ENCODE measurements at places on chromosomes 7 and 10.

- no peak for DNase-seq
Measured at GRCh38 chr10:110218632-110219031, 11.2 kb downstream of the MXI1 start.

DNA sequence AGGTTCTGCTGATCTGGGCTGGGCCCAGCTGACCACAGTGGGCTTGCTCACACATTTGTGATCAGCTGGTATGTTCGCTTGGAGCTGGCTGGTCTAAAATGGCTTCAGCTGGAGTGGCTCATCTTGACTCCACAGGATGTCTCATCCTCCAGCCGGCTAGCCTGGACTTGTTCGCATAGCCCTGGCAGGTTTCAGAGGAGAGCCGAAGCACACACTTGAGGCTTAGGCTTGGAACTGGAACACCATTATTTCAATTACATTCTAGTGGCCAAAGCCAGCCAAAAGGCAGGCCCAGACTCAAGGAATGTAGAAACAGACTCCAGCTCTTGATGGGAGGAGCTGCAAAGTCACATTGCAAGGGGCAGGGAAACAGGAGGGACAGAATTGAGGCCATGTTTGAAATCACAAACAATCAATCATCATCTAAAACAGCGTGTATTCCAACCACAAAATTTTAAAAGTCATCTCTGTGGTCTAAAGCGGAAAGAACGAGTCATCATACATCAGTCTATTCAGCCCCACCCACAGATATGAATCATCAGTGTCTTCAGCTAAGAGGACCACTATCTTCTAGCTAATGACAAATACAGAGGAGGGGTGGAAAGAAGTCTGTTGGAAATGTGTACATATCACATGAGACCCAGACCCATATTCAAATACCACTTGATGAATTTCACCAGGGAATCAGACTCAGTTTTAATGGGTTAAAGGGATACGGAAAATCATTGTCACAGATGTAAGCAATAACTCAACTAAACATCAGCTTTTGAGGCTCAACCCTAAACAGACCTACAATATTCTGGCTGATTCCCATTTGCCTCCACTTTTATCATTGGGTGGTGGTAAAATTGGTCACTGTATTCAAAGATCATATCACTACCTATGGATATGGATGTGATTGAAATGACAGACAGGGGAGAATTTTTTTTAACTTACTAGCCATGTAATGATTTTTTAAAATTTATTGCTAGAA, 139.0 kb upstream of the MKLN1 start:
- DNase-seq: peak; percentile 50

- no peak for DNase-seq
Measured at GRCh38 chr10:56470701-56471100, 109.6 kb upstream of the ZWINT start.

DNA sequence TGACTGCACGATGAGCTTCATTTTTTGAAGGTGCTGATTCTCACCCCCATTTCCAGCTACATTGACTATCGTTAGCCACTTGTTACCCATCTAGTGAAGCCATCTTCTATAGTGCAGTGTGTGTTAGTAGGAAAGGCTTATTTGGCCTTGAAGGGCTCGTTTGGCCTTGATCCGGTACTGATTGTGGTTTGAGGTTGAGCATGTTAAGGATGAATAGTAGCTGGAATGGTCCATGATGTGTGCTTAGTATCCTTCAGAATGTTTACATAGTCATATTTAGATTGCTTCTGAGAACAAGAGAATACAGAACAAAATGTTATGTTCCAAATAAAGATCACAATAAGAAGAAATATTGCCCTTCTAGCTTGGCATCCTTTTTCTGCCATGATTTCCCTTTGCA, 591.5 kb downstream of the AUTS2 start:
- no peak for DNase-seq

GRCh38 chr7:25218191-25218590, 10.1 kb downstream of the NPVF start:
- DNase-seq: no peak

DNA sequence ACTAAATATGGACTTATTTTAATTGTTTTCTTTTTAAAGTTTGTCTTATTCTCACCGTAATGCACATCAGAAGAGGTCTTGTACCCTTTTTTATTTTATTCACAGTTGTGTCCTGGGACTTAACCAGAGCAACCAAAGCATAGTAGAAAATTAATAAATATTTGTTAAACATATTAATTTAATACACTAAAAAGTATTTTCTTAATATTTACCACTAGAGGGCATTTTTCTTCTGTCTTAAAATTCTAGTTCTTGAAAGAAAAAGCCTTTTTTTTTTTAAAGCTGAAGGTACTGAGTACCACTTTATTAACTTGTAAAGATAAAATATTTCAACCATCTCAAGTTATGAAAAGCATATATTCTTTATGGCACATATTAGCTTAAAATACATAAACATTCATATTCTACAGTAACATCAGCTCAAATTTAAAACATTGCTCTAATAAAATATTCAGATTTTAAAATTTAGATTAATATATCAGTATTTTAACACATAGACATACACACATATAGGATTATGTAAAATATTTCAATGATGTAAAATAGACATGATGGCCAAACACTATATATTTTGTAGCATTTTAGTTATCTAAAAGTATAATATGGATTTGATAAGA, 260.4 kb downstream of the SEMA3A start:
- no peak for DNase-seq

GRCh38 chr7:151011097-151011409, 13.2 kb downstream of the ATG9B start:
- DNase-seq: no peak

- DNase-seq: no peak
Measured at GRCh38 chr10:74821501-74821900, 4.9 kb upstream of the KAT6B start.

DNA sequence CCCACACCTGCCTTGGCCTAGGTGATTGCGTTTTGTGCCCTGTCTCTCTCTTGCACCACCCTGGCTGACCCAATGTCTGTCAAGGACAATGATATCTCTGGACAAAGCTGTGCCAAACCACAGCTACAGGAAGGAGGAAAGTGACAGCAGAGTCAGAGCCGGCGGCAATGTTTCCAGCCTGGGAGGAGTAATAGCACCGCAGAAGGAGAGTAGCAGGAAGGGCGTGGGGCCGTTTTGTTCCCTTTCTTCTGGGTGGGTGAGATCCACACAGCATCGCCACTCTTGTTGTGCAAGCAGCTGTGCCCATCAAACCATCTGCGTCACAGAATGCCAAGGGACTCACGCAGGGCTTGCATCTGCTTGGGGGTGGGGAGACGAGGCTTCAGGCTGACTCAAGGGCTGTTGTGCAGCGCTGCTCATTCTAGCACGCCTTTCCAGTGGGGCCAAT, 341.6 kb upstream of the AUTS2 start:
- no peak for DNase-seq

DNA sequence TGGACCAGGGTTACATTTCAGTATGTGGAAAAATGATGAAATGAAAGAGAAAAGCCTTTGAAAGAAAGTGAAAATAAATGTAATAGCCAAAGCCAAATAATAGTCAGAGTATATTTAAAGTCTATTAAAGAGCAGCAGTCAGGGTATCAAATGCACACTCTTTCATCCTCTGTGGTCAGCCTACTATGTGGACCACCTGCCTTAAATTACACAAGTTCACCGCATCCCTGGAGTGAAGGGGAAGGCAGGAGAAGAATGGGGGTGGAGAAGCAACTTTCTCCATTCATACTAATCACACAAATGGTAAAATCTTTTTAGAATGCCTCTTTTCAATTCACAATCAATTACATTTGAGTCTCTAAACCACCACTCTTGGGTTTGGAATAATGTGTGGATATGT, 16.0 kb downstream of the TWIST1 start:
- no peak for DNase-seq

DNA sequence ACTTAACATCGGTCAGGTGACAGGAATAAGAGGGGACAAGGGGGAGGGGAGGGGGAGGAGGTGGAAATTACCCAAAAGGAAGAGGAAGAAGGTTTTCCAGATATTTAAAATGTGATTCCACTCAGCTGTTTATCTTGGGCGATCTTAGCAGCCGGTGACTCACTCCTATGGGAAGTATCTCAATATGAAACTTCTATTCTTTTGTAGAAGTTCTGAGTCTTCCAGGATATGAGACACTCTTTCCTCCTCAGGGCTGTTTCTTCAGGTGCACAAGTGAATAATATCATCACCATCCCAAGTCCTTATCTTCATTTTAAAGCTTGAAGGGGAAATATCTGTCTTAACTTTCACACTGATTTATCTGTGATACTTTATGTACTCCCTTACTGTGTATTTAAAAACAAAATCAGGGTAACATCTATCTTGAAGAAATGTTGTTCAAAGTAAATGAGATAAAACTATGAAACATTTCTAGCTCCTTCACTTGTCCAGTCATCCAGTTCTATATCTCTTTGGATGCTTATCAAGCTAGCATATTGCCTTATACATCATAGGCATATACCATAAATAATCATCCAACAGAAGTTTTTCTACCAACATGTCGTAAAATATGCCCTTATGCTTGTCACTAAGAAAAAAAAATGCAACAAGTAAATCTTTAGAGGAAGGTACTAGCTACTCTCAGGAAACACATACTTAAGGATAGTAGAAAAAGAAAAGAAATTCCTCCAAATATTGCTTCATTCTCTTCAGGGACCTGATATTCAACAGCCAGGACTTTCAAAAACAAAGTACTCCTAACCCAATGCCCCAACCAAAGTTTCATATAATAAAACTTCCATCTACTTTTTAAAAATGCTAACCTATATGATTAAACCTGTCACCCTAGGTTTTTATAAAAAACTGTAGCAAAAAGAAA, 13.7 kb downstream of the DOCK4 start:
- no peak for DNase-seq

DNA sequence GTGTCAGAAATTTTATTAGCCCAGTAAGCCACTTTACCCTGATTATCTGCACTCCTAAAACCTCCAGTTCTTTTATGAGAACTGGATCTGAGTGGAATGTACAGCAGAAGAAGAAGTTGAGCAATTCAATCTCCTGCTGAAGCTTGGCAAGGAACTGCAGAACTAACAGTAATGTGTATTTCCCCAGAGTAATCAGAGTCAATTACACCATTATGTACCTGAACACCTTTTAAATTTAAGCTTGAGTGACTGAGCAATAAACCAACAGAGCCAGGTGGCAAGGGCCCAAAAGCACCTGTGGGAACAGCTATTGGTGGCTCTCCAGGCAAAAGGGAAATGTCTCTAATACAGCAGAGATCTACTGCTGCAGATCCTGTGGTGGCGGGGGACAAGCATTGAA, 40.1 kb upstream of the AKR1C2 start:
- no peak for DNase-seq

Data from activated T-cell treated with anti-CD3 and anti-CD28 coated beads for 24 hours (primary cell).